Large intestine (tissue), 12 donors: ENCODE measurements at places on chromosomes 7 and 10. TPM values are rescaled to one million over a fixed set of nuclear protein-coding genes. Genes with fewer than 3 reads are reported as not detected.

GRCh38 chr10:2618690-2619089 lies 448.7 kb upstream of the PFKP start:
- no peak for DNase-seq

- no peak for DNase-seq
Measured at GRCh38 chr7:134186027-134186426, 58.9 kb downstream of the LRGUK start.

DNA sequence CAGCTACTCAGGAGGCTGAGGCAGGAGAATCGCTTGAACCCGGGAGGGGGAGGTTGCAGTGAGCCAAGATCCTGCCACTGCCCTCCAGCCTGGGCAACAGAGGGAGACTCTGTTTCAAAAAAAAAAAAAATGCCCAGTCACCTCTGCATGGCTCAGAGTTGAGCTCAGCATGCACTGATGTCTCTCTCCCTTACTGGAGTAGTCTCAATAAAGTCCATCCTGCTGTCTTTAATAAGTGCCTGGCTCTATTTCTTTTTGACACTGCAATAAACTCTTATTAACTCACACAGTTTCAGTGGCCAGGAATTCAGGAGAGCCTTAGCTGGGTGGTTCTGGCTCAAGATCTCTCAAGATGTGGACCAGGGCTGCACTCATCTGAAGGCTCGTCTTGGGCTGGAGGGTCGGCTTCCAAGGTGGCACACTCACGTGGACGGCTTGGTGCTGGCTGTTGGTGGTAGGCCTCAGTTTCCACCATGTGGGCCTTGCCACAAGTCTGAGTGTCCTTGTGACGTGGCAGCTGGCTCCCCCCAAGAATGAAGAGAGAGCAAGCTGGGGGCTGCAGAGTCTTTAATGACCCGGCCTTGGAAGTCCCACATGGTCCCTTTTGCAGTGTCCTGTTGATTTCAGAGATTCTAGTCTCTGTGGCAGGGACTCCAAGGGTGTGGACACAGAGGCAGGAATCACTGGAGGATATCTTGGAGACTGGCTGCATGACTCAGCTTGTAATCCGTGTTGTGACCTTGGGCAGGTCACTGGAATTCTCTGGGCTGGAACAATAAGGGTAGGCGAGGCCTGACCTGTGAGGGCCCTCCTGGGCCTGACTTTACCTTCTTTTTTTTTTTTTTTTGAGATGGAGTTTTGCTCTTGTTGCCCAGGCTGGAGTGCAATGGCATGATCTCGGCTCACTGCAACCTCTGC lies 85.9 kb upstream of the KMT2C start:
- DNase-seq: peak; percentile 26

DNA sequence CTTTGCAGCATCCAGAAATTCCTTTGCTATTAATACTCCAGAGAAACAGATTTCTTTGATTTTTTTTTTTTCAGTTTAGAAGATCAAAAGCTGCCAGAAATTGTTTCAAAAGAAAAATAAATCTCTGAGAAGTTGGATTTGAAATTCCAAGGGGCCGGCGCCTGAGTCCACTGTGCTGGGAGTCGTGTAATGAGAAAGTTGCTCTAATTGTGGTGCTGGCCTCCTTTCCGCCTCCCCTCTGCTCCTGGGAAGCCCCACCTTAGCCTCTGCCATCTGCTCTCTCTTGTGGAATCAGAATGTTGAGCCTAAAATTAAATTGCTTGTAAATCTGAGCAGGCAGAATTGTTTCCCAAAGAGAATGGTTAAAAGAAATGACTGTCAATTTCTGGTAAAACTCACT lies 93.3 kb downstream of the EMX2 start:
- no peak for DNase-seq

Gene CALML3
- polyA plus RNA-seq: 0.09 TPM

Gene FEZF1
- polyA plus RNA-seq: not detected

Gene GPR22
- polyA plus RNA-seq: 2.5 TPM
